ENCODE measurements at places on chromosomes 3 and 15.

DNA sequence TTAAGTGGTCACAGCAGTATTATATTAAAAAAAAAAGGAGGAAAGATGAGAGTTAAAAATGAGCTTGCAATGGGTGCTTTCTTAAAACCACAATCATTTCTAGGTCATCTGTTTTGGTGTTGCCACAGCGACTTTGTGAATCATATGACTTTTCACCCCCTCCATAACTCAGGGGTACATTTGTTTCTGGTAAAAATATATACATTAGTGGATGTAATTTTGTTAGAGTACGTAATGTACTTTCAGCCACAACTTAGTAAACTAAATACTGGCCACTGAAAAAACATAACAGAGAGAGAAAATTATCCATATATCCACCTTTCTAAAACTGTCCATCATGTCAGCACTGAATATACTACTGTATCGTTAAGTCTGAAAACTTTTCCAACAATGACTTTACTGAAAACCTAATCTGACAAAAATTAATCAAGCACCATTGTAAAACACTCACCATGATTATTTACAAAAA, 3.4 kb downstream of the ANKRD28 start:
- DNase-seq, result peak; percentile 31

DNA sequence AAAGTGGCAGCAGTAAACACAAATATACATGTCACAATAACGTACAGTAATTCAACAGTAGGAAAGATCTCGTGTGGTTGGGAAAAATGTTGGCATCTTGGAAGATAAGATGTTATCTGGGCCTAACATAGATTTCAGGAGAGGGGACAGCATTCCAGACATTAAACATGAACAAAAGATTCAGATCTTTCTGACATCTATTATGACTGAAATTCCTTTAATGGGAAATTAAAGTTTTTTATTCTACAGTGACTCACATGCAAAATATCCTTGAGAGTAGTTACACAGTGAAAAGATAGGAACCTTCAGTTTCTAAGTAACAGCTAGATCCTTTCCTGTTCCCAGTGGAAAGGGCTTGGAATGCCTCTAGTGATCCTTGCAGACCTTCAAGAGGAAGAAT, 9.2 kb downstream of the NDUFB5 start:
- DNase-seq, result peak; percentile 54

- no peak for DNase-seq
Measured at GRCh38 chr15:69914960-69915359, 182.8 kb downstream of the TLE3 start.

GRCh38 chr3:139235192-139235591, 108.6 kb upstream of the MRPS22 start:
- no peak for DNase-seq

DNA sequence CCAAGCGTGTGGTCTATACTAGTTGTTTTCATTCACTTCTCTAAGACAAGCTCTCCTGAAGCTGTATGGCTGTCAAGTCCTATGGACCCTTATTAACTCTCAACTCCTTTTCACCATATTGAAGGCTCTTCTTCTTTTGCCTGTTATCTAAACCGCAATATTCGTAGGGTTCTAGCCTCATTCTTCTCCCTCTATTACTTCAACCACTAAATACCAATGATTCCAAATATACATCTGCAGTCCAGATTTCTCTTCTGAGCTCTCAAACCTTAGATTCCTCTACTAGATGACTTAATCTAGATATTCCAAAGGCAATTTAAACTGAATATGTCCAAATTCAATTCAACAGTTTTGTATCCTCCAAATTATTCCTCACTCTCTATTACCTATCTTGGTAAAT, 24.6 kb downstream of the AQR start:
- peak; percentile 70 for DNase-seq

Data from GM03348 (cell line).